ENCODE measurements at places on chromosomes 5 and 9.

DNA sequence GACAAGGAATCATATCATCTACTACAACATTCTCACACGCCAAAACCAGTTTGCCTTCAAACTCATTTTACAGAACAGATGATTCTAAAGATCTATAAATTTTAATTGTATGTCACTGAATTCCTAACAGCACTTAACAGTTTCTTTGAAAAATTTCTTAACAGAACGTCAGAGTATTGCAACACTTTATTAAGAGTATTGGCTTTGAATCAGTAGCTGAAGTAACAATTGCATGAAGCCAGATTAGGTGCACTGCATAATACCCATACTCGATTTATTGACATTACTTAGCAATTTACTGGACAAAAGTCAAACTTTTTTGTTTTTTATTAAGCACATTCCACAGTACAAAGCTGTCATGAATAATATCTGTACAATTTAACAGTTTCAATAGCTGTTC, 75.8 kb downstream of the SMIM23 start:
- DNase-seq, result no peak

DNA sequence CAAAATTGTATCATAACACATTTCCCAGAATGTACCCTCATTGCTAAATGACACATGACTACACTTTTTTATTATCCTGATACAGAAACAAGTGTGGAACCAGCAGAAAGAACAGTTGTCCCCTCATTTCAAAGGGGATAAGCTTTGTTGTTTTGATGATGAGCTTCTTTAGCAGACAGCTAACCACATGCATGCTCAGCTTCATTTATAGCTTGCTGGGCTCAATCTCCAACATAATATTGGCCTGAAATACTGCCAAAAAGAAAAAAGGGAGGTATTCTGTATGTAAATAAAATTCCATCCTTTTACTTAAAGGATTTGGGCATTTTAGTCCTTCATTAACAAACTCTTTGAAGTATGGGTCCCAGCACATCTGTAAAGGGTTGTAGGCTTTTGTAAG, 120.4 kb downstream of the SPATA31D1 start:
- DNase-seq, result no peak

GRCh38 chr9:96078897-96079490, 203.5 kb downstream of the ERCC6L2 start:
- DNase-seq, result no peak

DNA sequence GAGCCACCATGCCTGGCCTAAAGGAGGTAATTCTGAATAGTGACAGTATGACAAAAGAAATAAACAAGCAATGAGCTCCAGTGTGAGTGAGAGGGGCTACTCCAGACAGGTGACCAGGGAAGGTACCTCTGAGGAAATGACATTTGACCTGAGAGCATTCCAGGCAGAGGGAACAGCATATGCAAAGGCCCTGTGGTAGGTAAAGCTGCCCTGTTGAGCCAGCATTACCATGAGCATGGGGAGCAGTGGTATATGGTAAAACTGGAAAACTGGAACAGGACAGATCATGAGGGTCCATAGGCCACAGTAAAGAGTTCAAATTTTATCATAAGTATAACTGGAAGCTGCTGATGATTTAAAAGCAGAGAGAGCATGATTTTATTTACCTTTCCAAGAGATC, 6.0 kb upstream of the SFXN1 start:
- DNase-seq, result no peak

GRCh38 chr9:136147890-136148714, 29.4 kb upstream of the TMEM250 start:
- no peak for DNase-seq

- no peak for DNase-seq
Observed at GRCh38 chr5:76143884-76144283, 60.7 kb downstream of the SV2C start.

DNA sequence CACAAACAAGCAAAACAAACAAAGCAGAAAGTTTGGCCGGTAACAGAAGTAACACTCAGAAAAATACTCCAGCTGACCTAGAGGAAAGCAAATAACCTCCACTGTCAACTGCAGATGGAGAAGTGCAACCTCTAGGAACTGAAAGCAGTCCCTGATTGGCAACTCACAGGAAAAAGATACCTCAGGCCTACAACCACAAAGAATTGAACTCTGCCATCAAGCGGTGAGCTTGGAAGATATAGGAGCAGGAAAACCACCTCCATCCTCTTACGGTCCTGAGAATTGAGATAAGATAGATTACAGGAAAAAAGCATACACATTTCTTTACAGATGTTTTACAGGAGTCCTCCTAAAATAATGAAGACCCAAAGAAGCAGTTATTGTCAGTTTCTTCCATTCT, 184.5 kb downstream of the PDZD2 start:
- DNase-seq, result no peak

DNA sequence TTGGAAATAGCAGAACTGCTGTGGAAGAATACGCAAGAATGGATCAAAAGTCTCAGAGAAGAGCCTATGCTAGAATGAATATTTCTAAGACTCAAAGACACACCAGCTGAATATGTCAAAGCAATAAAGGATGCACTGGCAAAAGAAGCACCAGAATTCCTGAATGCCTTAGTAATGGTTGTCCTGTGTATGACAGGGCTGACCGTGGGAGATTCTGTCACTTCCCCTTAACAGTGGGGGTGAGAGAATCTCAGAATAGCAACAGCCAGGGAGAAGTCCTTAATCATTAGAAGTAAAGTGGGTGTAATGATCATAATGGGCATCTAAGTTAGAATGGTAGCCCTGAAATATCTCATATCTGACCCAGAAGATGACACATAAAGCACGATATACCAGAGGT, 14.6 kb upstream of the PRR16 start:
- no peak for DNase-seq

DNA sequence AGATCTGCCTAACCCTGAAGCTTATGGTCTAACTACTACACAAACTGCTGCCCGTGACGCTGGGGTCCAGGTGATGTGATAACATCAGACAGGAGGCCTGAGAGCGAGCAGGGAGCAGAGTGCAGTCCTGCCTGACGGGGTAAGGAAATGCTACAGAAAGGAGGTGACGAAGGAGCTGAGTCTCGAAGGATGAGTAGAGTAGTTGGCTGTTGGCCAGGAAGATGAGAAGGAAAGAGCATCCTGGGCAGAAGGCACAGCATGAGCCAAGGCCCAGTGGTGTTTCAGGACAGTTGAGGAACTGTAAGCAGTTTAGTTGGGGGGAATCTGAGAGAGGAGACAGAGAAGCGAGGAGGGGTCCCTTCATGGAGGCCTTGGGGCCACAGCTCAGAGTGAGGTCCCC, 136.0 kb upstream of the TBC1D2 start:
- DNase-seq, result no peak
